T-helper 9 cell (primary cell): ENCODE measurements at places on chromosomes 5 and 9.

DNA sequence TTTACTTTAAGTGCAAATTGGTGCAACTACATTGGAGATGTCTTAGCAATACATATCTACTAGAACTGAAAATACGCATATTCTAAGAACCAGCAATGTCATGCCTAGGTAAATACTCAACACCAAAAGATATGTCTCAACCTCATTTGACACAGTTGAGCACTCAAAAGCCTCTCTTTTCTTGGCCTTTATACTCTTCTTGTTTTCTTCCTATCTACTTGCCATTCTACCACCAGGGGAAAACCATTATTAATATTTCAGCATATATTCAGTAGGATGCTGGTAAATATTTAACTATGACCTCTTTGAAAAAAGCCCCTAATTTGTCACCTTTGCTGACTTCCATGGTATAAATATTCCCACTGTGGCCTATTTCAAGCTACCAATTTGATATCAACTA is 443.8 kb downstream of the LRRC70 start:
- DNase-seq, result no peak

- no peak for DNase-seq
These were observed 556.3 kb upstream of the KLF4 start for GRCh38 chr9:108045851-108046250.

DNA sequence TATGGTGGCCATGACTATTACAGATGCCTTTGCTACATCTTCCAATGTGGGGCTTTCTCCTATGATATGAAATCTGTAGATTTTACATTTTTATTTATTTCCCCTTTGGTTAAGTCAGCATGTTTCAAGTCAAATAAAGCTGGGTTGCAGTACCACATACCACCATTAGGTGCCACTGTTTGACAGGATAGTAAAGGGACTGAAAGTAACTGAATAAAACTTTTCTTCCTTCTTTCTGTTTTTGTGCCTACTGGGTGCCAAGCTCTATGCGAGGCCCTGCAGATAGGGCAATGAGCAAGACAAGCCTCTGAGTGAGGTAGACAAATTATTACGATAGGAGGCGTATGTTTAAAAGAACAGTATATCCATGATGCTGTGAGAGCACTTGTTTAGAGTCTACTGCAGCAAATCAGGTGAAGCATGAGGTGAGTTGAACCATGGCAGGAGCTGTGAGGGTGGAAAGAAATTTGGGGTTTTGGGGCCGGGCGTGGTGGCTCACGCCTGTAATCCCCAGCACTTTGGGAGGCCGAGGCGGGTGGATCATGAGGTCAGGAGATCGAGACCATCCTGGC is 64.8 kb downstream of the GDNF start:
- DNase-seq, result no peak

GRCh38 chr5:150068961-150069645 is 17.3 kb downstream of the CSF1R start:
- DNase-seq, result no peak
